ENCODE measurements at places on chromosomes 7 and 10. TPM values are rescaled to one million over a fixed set of nuclear protein-coding genes. Genes with fewer than 3 reads are reported as not detected.

DNA sequence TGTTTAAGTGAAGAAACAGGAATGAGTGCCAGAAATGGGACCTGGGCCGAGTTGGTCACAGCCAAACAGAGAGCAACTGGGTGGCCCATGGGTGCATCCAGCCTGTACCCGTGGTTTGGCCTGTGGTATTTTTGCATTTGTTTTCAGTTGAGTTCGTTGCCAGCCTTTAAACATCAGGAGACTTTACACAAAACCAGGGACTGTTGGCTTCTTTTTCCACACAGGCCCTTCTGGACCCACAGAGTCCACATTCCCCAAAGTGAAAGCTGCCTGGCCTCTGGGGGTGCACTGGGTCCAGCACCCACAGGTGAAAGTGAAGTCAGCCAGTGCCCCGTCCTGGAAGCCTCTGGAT lies 54.1 kb upstream of the TNS3 start:
- no peak for DNase-seq

DNA sequence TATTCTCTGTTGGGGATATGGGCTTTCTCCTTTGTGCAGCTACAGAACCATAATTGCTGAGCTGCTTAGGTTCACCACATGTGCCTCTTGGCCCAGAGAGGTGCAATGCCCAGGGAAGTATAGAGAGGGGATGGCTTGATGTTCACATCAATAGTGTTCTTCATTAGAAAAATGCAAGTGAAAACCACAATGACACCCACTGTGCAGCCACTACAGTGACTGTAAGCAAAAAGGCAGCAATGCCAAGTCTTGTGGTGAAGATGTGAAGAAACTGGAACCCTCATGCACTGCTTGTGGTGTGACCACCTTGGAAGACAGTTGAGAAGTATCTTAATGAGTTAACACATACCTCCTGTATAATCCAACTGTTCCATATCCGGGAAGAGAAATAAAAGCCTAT lies 318.9 kb upstream of the ZMIZ1 start:
- no peak for DNase-seq

DNA sequence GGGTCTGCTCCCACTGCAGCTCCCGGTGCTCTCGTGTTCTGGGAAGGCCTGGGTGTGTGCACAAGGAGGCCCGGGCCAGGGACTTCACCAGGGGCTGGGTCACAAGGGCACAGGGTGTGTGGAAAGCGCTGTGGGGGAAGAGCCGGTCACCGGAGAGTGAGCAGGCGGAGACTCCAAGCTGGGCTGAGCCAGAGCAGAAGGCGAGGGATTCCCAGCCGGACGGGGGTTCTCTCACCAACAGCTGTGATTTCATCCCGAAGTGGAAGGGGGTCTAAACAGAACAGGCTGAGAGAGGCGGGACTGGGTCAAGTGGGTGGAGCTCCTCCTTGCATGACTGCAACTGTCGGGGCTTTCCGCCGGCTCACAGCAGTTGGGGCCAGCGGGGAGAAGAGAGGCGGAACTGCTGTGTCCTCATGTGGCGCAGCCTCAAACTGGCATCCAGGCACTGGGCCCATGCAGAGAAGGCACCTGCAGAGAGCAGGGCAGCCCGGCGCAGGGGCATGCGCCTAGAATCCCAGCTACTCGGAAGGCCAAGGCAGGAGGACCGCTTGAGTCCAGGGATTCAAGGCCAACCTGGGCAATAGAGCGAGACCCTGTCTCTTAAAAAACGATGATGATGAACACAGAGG lies 7.6 kb upstream of the ORAI2 start:
- no peak for DNase-seq

DNA sequence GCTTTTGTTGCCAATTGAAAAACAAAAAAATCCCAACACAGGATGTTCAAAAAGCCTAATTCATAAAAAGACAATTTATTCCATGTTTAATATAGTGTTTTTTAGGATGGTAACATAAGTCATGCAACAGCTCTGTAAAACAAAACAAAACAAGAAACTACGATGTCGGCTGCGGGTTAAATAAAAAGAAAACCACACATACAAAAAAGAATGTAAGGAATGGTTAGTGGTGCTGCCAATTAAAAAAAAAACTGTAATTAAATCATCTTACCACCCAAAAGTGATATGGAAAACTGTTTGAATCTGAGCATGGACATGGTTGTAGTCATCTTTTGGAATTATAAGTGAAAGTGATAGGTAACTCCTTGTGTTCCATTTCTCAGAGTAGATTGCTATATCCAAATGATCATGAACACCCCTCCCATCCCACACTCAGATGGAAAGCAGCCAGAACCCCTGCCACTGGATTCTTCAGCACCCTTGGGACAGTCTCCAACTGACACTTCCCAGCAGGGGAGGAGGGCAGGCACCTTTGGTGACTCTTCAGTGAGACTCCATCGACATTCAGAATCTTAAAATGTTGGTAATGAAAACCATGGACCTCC lies 14.3 kb upstream of the DAGLB start:
- DNase-seq = no peak

DNA sequence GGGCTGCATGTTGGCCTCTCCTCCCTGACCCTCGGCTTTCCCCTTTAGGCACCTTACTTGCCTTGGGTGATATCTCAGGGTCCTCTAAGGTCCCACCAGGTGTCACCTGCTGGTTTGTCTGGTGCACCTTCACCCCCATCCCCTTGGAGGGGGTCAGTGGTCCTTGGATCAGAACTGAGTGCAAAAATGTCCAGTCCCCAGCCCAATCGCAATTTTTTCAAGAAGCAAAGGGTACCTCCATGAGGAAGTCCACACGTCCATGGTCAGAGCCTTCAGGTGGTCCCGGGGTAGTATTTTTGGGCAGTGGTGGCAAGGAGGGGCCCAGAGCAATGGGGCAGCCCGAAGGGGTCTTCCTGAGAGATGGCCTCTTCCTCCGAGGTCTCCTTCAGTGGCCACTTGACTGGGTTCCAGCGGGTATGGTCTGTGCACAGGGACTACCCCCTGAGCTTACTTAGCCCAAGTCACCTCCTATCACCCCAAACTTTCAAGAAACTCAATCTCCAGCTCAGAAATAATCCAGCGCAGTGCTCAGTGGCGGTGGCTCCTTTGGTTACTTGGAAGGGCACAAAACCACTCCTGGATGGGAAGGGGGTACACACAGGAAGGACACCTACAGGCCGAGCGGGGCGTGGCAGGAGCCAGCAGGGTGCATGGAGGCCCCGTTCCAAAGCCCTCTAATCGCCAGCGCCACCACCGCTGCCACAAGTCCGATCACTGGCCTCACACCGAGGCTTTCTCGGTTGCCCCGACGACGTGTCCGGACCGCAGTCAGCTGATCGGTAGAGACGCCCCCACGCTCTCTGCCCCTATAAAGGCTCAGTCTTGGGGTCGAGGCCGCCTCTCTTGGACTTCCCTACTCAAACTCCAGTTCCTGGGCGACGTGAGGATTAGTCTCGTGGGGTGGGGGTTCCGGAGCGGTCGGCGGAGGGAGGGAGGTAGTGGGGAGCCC lies 4.5 kb downstream of the SAP25 start:
- peak; percentile 50 for DNase-seq

DNA sequence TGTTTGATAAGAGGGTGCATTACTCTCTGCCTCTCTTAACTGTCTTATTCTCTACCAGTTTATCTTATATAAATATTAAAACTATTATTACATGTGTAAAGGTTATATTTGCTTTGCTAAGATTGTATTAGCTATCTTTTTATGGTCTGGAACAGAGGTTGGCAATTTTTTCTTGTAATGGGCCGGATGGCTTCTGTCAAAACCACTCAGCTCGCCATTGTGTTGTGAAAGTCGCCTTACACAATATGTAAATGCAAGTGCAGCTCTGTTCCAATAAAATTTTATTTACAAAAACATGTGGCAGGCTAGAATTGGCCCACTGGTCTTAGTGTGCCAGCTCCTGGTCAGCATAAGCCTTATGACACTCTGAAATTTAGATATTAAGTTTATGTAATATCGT lies 185.8 kb downstream of the SDK1 start:
- DNase-seq = no peak

DNA sequence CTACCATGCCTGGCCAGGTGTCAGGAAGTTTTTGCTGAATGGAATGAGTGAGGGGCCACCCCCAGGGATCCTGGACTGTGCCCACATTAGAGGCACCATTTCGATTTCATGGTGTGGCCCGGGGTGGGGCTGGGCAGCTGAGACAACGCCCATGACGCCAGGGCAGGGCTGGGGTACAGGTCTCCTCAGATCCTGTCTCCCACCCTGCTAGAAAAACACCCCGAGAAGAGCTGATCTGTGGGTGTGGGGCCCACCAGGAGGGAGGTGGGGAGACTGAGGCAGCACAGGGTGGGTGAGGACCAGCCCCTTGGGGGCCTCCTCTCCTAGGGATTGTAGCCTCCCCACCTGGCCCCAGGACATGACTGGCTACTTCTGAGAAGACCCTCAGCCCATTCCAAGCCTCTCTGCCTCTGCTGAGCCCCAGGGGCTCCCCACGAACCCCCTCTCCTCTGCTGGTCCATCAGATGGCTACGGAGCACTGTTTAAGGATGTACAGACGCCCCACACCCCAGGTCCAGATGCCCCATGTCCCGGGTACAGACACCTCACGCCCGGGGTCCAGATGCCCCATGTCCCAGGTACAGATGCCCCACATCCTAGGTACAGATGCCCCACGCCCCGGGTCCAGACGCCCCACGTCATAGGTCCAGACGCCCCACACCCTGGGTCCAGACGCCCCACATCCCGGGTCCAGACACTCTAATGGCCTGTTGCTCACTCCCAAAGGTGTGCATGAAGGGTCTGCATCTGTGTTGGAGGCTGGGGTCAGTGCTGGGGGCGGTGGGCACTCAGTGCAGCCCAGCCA lies 99.4 kb downstream of the MICALL2 start:
- no peak for DNase-seq

- peak; percentile 78 for DNase-seq
These were observed 22.1 kb downstream of the CYP17A1 start for GRCh38 chr10:102814873-102815661.

- DNase-seq = no peak
These were observed 2.8 kb downstream of the PRF1 start for GRCh38 chr10:70599791-70600190.

DNA sequence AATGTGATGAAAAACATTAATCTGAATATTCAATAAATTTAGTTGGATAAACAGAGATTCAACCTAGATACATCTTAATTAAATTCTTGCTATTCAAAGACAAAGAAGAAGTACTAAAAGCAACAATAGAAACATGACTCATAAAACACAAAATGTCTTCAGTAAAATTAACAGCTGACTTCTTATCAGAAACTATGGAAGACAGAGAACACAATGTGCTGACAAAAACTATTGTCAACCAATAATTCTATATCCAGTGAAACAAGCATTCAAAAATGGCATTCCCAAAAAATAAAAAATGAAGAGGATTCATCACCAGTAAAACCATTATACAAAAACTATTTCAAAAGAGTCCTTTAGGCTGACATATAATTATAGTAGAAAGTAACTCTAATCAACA lies 400.5 kb upstream of the SORCS1 start:
- no peak for DNase-seq

- DNase-seq = no peak
These were observed 533.2 kb downstream of the PARD3 start for GRCh38 chr10:34281661-34282582.

- no peak for DNase-seq
These were observed 18.5 kb upstream of the PRRT4 start for GRCh38 chr7:128379900-128380479.

DNA sequence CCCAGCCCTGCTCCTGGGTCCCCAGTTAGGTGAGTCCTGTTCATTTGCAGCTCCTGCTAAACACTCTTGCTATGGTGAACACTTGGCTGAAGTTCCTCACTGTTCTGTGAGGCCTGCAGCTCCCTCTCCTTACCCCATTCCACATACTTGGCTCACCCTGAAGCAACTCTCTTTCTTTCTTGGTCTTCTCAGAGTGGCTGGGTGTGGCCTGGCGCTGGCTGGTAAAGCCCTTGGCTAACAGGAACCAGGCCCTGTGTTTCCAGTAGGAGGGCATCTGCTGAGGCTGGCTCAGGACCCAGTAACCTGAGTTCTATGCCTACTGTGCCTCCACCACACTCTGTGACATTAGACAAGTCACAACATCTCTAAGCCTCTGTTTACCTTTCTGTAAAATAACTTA lies 53.1 kb upstream of the COL13A1 start:
- no peak for DNase-seq

DNA sequence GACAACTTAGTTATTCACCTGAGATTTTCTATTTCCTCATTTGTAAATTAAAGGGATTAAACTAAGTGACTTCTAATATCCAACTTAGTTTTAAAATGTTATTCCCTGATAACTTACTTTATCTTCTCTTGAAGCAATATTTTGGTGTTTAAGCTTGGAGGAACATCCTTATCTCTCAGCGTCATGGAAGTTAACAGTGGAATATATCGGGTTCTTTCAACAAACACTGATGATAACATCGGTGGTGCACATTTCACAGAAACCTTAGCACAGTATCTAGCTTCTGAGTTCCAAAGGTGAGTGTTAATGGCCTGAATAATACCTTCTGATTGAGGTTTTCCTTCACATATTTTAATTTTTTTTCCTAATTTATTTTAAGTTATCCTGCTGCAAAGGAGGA lies 14.1 kb downstream of the HSPA14 start:
- no peak for DNase-seq

DNA sequence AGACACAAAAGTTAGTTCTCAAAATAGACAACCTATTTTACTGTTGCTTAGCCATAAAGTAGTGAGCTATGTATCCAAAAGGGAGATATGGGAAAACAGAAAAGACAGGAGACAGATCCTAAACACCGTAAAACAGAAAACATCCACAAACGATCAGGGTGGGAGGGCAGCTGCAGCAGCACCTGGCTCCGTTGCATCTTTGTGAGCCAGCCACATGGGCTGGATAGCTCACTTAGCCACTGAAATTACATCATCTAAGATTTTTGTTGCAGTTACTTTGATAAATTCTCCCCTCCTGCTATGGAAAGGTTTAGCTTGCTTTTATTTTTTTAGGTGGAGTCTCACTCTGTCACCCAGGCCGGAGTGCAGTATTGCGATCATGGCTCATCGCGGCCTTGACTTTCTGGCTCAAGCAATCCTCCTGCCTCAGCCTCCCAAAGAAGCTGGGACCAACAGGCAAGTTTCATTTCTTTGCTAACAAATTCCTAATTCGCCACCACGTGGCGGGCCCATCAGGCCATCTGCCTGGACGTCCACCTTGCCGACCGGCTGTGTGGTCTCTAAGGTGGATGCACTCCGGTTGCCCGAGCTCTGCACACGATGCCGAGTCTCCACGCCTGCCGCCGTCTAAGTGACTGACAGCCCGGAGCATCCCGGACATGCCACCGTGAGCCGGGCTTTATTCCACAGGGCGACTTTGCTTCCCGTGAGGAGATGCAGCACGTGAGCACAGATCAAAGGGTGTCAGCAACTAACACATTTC lies 159.8 kb downstream of the DIP2C start:
- DNase-seq = no peak

The UBTD1 gene
- polyA plus RNA-seq = 89.3 TPM

The ZCCHC24 gene
- 4.7 TPM for polyA plus RNA-seq

The HIPK2 gene
- polyA plus RNA-seq = 9.0 TPM

The GPC2 gene
- polyA plus RNA-seq = 10.7 TPM

The DNAH11 gene
- 0.22 TPM for polyA plus RNA-seq

The TRIM50 gene
- polyA plus RNA-seq = not detected

The VSTM2A gene
- polyA plus RNA-seq = not detected

The DRGX gene
- not detected for polyA plus RNA-seq

The PNLIPRP1 gene
- polyA plus RNA-seq = not detected
